ENCODE measurements at places on chromosomes 6 and 20.

- no peak for DNase-seq
Observed at GRCh38 chr6:26184367-26184891, 97.2 kb downstream of the HFE start.

- no peak for DNase-seq
Observed at GRCh38 chr6:89048985-89049384, 31.6 kb upstream of the PNRC1 start.

- DNase-seq, result peak; percentile 55
Observed at GRCh38 chr20:8721098-8721497, 347.8 kb upstream of the PLCB4 start.

DNA sequence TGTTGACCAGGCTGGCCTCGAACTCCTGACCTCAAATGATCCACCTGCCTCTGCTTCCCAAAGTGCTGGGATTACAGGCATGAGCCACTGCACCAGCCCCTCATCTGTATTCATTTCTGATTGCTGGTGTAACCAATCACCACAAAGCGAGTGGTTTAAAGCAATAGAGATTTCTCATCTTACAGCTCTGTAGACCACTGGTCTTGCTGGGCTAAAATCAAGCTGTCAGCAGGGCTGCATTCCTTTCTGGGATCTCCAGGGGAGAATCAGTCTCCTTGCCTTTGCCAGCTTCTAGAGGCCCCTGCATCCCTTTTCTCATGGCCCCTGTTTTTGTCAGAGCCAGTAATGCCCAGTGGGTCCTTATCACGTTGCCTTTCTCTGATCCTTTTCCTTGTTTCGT is 49.9 kb upstream of the PMEPA1 start:
- no peak for DNase-seq

GRCh38 chr6:166436195-166437139 is 53.7 kb upstream of the MPC1 start:
- no peak for DNase-seq

DNA sequence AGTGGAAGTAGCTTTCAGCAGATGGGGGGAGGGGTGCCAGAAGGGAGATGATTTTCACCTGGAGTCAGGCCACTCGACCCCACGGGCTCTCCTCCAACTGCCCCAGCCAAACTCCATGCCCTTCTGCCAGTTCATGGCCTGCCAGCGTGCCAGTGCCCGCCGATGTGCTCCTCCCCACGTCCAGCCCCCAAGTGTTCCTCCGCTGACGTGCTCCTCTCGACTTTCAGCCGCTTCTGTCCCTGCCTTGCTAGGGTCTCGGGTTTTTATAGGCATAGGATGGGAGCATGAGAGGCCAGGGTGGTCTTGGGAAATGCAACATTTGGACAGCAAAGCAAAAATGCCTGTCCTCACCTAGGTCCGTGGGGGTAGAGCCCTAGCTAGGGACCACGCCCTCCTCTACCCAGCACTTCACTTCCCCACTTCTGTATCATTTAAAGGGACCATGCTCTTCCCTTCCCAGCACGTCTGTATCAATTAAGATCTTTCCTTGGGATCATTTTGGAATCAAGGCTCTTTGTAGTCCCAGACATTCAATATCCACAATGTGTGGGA is 54.4 kb downstream of the PRND start:
- DNase-seq, result no peak

DNA sequence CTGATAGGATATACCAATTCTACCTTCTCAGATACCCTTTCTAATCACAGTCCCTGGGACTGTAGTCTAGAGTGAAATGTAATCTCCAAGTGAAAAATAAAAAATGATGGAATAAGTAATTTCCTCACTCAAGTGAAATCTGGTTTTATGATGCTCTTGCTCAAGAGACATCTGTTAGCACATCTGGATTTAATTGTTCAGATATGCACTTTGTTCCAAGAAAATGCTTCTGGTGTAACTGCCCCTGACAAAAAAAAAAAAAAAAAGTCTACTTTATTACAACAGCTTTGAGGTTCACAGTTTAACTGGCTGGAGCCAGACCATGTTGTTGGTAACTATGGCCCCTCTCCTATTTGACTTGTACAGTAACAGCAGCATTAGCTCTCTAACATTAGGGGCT is 251.8 kb downstream of the BTBD9 start:
- no peak for DNase-seq

- no peak for DNase-seq
Observed at GRCh38 chr20:47973519-47974233, 188.4 kb upstream of the SULF2 start.

GRCh38 chr20:21583486-21584168 is 69.8 kb upstream of the NKX2-2 start:
- DNase-seq, result no peak

- DNase-seq, result no peak
Observed at GRCh38 chr6:137754866-137755265, 112.2 kb upstream of the TNFAIP3 start.

DNA sequence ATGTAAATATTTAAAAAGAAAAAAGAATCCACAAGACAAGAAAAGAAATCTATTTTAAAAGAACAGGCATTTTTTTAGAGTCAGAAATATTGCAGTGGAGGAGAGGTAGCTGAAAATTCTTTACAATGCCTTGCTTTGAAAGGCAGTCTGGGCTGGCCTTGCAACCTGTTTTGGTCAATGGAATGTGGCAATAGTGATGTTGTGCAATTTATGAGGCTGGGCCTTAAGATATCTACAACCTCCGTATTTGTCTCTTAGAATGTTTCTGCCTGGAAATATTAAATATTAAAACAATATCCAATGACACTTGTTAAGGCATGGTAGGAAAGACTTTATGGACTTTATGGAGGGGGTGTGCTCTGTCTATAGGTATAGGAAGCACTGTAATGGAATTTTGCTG is 14.8 kb upstream of the SCGN start:
- DNase-seq, result no peak

DNA sequence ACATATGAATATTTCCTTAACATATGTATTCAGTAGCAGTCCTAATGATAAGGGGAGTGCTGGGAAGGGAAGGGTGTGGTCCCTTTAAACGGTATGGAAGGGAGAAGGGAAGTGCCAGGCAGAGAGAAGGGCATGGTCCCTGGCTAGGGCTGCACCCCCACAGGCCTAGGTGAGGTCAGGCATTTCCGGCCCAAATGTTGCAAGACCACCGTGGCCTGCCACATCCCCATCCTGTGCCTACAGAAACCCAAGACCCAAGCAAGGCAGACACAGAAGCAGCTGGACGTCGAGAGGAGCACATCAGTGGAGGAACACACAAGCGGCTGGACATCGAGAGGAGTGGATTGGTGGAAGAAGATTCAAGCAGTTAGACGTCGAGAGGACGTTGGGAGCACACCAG is 5.9 kb downstream of the RRAGD start:
- DNase-seq, result no peak

- DNase-seq, result no peak
Observed at GRCh38 chr6:126156973-126157372, 170.6 kb downstream of the TRMT11 start.

DNA sequence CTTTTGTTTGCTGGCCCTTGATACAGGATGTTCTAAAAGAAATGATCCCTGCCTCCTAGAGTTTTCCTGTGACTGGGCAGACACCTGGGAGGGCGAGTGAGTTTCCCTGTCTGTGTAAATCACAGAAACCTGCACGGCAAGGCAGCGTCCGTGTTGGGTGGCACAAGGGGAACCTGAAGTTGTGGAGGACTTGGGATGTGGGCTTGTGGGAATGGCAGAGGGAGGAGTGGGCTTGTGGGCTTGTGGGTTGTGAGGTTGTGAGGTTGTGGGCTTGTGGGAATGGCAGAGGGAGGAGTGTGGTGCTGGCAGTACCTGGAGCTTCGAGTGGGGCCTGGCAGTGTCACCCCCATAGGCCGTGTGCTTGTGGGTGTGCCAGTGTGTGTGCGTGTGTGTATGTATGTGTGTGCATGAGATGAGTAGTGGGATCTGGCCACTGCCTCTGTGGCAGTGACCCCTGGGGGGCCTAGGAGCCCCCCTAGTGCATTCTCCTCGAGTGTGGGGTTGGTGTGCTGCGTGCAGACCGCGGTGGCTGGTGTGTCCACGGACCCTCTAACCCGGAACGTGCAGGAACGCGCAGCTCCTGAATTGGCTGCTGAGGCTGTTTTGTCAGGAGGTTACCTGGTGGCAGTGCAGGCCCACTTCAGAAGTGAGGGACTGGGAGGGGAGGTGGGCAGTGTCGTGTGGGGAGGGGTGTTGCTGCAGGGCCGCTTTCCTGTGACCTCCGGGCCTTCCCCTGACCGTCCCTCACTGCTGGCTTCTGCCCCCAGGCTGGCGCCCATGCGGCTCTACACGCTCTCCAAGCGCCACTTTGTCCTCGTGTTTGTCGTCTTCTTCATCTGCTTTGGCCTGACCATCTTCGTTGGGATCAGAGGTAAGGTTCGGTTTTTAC is 13.0 kb downstream of the TMEM181 start:
- DNase-seq, result no peak

- DNase-seq, result peak; percentile 72
Observed at GRCh38 chr6:30885999-30886896, 1.9 kb downstream of the DDR1 start.

DNA sequence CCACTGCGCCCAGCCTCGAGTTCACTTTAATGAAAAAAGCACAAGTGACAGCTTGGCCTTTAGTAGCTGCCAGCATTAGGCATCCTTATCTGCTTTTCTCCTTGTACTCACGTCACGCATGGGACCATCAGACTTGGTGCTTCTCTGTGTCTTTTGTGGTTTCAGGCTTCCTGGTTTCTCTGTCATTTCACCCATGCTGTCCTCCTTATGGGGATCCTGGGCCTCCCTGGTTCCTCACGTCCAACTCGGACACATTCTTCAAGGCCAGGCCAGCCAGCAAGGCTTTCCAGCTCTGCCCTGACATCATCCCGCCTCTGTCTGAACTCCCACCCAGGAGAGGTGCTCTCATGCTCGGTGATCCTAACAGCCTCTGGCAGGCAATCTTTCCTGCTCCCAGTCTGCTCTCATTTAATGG is 83.2 kb downstream of the TIAM2 start:
- peak; percentile 32 for DNase-seq

Measured in kidney glomerular epithelial cell (primary cell).